ENCODE measurements at places on chromosomes 3 and 15.

GRCh38 chr3:178095522-178095921, 440.7 kb upstream of the KCNMB2 start:
- no peak for DNase-seq

GRCh38 chr15:43277231-43277823, 10.6 kb upstream of the TGM5 start:
- DNase-seq, result no peak

- DNase-seq, result no peak
These were observed 10.6 kb downstream of the XXYLT1 start for GRCh38 chr3:195260280-195260905.

GRCh38 chr3:180332608-180333007, 269.4 kb upstream of the TTC14 start:
- DNase-seq, result no peak

DNA sequence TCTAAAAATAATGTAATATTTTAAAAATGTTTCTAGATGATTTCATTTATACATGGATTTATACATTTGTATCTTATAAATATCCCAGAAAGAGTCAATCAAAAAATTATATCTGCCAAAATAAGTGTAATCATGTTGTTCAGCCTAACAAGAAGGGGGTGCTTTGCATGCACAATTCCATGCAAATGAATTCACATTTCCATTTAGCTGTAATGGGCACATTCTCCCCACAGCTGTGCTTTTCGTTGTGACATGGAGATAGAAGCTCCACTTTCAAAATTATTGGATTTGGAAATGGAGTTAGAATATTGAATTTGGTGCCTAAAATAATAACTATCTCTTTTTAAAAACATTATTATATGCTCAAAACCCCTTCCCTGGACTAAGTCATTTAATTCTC, 270.6 kb downstream of the PTPRG start:
- no peak for DNase-seq

All from stimulated activated CD4-positive, alpha-beta T cell treated with anti-CD3 and anti-CD28 coated beads, Interleukin-4, amount 100 ng/mL, for 4 hours (primary cell).